ENCODE measurements at places on chromosomes 16 and 17.

GRCh38 chr17:68821860-68822696 is 133.1 kb downstream of the ABCA8 start:
- peak; percentile 42 for DNase-seq

GRCh38 chr16:85757341-85757822 is 6.5 kb upstream of the C16orf74 start:
- no peak for DNase-seq

DNA sequence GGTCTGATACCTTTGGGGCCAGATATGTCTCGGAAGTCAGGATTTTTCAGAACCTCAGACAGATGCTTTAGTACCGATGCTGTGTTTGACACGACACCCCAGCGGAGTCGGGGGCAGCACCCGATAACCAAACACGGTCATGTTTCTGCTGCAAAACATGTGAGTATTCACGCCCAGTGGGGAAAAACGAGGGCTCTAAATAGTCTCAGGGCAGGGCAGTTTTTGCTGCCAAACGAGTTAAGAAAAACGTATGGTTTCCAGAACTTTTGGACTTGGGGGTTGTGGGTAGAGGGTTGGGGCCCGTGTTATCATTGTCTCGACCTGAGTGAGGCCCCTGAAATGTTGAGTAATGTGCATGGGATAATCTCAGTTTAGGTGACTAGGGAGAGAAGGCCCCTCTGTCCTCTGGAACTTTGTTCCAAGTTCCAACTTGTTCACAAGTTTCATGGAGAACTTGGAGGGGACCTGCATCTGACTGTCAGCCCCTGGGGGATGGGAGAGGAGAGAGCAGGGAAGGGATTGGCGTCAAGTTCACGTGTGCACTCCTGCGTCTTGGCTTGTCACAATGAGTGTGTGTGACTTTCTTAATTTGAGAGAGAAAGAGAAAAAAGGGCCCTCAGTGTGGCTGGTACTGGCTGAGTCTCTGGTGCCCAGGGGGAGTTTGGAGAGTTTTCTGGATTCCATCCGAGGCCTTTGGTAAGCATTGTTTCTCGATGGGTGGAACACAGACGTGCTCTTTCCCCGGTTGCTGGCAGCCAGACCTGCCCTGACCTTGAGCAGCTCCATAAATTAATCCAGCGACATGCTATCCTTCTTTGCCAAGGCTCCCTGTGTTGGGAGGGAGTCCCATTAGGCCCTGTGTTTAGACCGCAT is 83.9 kb upstream of the CIBAR2 start:
- DNase-seq: no peak

- no peak for DNase-seq
Observed at GRCh38 chr16:19549673-19550072, 5.8 kb upstream of the VPS35L start.

DNA sequence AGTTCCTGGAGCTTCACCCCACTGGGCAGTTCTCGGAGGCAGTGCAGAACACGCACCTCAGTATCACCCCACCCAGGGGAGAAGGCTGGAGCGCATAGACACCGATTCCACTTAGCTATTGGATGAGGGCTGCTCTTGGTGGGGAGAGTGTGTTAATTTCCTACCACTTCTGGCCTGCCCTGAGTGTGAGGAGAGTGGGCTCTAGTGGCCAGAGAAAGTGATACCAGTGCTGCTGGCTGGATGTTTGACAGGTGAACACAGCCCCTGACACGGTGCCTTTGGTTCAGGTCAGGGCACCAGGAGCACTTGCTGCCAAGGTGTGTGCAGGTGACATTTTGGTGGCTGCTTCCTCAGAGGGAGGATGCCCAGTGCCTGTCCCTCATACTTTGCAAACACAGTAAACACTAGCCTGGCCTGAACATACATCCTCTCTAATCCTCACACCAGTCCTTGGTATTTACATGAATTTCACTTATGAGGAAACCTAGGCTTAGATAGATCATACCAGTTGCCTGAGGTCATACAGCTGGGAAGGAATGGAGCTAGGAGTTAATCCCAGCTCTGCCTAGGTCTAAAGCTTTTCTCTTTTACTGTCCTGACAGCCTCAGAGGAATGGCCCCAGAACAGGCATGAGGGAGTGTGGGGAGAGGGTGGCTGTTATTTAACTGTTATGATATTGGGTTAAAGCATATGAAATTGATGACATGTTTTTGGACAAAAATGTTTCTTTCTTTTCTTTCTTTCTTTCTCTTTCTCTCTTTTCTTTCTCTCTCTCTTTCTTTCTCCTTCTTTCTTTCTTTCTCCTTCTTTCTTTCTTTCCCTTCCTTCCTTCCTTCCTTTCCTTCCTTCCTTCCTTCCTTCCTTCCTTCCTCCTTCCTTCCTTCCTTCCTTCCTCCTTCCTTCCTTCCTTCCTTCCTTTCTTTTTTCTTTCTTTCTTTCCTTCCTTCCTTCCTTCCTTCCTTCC is 21.0 kb upstream of the ITGAX start:
- no peak for DNase-seq

- no peak for DNase-seq
Observed at GRCh38 chr17:34644941-34645550, 65.7 kb downstream of the TMEM132E start.

- DNase-seq: no peak
Observed at GRCh38 chr16:66904846-66905632, 13.6 kb downstream of the CDH16 start.

- DNase-seq: no peak
Observed at GRCh38 chr17:64938290-64938689, 19.0 kb upstream of the LRRC37A3 start.

DNA sequence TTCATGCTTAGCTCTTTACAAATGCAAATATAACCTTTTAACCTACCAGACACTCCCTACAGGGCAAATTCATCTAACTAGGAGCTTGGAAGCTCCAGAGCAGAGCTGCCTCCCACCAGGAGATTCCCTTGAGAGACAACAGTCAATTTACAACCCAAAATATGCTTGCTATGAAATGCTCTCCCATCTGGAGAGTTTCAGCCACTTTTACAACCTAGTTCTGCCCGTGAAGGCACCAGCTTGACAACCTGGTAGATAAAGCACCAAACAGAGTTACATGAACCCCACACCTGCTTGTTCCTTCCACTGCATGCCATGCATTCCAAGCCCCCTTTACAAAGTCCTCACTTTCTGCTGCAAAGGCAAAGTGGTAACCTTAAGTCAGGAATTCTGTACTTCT is 215.3 kb upstream of the KIF2B start:
- no peak for DNase-seq

- DNase-seq: no peak
Observed at GRCh38 chr17:75704963-75705875, 16.0 kb upstream of the ITGB4 start.

GRCh38 chr16:4051591-4051990 is 64.7 kb downstream of the ADCY9 start:
- DNase-seq: no peak

DNA sequence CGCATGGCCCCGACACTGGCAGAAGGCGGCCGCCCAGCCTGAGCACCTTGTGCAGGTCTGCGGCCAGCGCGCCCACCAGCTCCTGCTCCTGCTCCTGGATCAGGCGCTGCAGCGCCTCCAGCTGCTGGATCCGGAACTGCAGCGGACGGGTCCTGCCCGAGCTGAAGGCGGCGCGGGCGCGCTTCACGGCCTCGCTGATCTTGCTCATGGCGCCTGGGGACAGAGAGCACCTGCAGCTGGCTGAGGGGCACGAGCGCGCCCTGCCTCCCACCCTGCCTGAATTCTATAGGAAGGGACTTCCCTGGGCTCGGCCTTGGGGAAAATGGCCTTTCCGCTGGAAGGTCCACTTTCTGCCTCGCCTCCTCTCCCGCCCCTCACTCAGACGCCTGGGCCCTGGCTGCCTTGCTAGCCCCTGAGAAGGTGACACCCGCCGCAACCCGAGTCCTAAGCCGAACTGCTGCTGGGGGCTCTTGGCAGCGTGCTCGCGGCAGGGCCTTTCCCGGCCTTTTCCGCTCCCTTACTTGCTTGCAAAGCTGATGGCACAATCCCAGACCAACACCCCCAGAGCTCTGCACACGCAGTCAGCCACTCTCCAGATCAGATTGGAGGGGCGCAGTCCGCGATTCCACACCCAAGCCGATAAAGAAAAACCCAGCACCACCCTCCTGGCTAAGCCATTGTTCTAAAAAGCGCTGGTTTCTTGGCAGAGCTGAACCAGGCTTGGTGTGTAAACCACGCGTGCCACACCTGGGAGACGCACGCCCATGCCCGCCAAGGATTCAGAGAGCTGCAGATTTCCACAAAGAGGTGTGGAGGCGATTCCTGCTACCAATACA is 3.0 kb downstream of the ALDH3A1 start:
- no peak for DNase-seq

DNA sequence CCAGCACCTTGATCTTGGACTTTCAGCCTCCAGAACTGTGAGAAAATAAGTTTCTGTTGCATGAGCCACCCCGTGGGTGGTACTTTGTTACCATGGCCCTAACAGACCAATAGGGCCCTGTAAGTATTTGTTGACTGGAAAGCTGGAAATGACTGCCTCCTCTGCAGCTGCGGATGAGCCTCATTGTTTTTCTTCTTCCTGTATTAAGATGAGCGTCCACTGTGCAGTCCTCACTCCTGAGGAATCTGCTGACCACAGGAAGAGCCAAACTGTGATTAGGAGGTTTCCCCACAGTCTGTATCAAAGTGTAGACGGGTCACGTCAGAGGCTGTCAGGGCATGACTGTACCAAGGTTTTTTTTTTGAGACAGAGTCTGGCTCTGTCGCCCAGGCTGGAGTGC is 12.2 kb upstream of the AKTIP start:
- no peak for DNase-seq

DNA sequence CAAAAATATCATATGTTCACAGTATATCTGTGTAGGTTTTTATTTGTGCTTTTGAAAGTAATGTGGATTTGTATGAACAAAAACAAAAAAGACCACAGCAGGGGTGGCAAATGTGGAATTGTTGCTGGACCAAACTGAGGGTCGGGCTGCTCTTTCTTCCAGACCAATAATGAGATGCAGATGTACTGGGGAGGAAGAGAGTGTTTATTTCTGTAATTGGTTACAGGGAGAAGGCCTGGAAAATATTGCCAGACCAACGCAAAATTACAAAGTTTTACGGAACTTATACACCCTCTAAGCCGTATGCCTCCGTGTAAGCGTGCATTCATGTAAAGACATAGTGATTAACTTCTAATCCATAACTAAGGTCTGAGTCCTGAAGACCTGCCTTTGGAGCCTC is 353.9 kb upstream of the C16orf82 start:
- DNase-seq: no peak

GRCh38 chr17:42126836-42127235 is 4.2 kb downstream of the HSPB9 start:
- no peak for DNase-seq

DNA sequence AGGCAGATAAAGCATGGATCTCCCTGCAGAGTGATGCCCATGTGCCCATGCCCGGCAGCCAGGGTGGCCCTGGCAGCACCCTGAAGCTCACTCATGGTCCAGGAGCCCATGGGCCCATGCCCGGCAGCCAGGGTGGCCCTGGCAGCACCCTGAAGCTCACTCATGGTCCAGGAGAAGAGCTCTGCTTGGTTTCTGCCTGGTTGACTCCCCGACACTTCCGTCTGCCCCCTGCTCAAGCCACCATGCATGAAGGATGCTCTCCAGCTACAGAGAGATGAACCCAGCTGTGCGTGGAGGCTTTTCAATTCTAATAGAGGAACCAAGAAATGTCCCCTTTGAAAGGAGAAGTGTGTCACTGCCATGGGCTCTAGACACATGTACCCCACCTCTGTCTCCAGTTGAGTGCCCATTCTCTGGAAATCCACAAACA is 8.7 kb downstream of the CCL17 start:
- DNase-seq: no peak

DNA sequence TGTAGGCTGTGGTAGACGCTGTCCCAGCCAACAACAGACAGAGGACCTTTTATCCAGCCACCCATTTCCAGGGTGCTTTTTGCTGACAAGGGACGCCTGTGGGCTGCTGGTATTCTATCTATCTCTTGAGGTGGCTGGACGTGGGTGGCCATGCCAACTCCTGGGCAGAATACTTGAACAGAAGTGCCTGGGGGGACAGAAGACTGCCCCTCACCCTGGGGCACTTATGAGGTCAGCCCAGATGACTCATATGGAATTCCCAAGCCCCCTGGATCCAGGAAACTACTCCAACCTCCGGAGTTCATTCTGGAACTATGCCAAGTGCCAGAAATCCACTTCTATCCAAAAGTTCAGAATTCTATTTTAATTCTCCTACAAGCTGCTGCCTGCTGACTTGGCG is 61.3 kb downstream of the CDRT4 start:
- no peak for DNase-seq

- DNase-seq: no peak
Observed at GRCh38 chr16:49305406-49305805, 23.8 kb upstream of the CBLN1 start.

DNA sequence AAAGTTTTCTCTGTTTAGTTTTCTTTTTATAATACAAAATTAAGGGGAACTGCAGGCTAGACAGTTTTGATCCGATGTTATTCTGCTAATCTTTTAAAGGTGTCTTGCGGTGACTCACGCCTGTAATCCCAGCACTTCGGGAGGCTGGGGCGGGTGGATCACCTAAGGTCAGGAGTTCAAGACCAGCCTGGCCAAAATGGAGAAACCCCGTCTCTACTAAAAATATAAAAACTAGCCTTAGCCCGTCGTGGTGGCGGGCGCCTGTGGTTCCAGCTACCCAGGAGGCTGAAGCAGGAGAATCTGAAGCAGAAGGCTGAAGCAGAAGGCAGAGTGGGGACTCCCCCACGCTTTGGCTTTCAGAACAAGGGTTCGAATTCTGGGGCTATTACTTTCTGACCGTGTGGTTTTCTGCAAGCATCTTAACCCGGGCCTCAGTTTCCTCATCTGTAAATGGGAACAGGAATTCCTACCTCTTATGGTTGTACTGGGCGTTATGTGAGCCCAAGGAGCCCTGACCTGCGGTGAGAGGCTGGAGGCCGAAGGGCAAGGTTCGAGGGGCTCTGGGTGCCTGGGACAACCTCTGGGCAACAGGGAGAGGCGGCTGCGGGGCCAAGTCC is 1.2 kb upstream of the KATNB1 start:
- DNase-seq: no peak

DNA sequence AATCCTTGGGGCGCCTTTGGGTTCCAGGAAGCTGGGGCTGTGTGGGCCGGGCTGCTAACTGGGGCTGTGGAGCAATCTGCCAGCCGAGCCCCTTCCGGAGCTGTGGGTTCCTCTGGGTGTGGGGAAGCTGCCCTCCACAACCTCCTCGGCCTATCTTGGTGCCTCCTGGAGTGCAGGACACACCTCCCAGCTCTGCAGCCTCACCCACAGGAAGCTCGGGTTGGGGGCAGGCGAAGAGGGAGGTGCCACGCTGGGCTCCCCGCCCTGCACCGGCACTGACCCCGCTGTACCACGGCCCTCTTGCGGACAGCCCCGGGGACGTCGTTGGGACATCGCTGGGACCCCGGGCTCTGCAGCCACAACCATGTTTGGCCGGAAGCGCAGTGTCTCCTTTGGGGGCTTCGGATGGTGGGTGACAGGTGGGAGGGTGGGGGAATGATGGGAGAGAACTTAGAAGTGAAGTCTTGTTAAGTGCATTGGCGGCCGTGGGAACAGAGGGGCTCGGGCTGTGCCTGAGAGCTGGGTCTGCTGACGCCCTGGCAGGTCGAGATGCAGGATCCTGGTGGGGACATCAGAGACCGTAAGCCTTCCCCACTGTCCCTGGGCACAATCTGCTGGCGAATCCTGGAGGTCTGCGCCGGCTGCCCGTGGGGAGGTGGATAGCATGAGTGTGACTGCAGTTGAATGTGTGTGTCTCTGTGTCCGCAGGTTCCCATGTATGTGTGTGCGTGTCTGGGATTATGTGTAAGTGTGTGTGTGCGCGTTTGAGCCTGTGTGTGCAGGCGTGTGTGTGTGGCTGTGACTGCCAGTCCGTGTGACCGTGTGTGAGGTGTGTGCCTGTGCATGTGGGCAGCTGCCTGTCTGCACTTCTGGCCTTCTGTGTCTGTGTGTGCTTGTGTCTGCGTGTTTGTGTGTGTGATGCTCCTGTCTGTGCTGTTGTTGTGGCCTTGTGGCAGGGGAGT is at the start of gene RAP1GAP2:
TSS of gene RAP1GAP2 (plus strand) at position 275 of the 962 bp plus-strand sequence. CDS start at position 365, 90 bp downstream.
- DNase-seq: no peak
